ENCODE measurements at places on chromosomes 13 and 19.

DNA sequence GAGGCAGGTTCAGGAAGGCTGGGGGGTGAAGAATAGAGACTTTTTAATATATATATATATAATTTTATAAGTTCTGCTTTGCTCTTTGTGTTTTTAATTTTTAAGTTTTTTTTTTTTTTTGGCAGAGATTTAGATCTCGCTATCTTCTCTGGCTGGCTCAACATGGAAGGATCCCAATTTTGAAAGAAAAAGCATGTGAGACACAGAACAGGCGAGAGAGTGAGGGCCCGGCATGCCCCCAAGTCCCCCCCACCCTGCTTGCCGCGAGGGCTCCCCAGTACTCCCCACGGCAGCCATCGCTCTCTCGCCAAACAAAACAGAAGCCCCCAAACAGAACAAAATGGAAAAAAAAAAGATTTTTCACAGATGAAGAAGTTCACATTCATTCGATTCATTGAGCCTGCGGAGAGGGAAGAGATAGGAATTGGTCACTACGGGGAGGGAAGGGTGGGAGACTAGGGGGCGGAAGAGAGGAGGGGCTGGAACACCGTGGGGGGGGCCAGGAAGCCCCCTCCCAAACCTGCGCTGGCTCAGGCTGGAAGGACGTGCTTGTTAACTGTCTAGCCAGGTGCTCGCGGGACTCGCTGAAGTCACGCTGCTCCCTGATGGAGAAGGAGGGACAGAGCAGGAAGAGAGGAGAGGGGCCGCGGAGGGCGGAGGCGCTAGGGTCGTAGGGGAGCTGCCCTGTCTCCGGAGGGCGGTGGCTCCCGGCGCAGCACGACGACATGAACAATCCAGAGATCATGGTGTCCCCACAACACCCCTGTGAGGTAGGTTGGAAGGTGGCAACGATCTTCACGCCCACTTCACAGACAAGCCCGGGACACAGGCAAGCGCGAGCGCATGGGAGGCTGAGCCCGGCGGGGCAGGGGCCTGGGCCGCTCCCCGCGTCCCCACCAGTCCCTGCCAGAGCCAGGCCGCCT, 10.6 kb downstream of the KHSRP start:
- no peak for DNase-seq

DNA sequence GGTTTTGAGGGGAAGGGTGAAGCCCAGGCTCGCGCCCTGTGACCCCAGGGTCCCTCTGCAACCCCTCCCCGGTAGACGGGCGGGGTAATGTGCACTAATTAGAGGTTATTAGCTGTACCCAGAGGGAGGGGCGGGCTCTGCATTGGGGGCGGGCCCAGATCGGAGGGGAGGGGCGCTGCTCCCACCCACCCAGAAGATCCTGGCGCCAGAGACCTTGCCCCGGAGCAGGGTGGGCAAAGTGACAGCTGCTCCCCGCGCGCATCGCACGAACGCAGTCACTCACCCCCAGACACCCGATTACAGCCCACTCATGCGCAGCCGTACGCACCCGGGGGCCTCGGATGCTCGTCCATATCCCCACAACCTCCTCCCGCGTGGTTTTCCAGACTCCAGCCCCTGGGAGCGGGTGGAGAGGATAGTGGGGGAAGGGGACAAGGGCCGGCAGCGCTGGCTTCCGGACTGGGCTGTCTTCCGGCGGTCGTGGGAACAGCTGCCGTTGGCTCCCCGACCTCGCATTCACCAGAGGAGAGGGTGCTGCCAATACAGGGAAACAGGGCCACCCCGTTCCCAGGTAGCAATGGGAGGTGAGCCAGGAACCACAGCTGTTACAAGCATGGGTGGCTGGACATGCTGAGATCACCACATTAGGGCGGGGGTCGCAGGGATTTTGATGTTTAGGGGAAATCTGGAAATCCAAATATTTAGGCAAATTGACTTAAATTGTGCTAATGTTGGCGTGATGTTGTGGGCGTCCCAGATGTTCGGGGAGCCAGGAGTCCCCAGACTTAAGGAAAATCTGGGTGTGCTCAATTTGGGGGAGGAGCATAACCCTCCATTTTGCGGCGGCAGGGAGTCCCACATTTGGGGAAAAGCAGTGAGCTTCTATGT, 2.9 kb upstream of the HOOK2 start:
- no peak for DNase-seq

- no peak for DNase-seq
Measured at GRCh38 chr19:4697304-4697703, 26.3 kb downstream of the DPP9 start.

GRCh38 chr13:93549326-93550005, 322.9 kb downstream of the GPC6 start:
- no peak for DNase-seq

DNA sequence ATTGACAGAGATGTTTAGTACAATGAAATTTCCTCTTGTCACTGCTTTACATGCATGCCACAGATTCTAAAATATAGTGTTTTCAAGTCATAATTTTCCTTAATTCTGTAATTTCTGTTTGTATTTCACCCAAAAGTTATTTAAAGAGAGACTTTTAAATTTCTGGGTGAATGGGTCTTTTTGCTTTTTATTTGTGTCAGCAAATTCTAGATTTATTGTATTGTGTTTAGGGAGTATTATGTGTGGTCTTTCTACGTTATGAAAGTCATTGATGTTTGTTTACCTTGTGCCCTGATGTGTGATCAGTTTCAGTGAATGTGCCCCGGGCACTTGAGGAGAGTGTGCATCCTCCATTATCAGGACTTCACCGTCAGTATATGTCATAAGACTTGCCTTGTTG, 92.7 kb downstream of the SGCG start:
- DNase-seq: no peak

- DNase-seq: no peak
Measured at GRCh38 chr13:51590971-51591627, 6.8 kb downstream of the WDFY2 start.

DNA sequence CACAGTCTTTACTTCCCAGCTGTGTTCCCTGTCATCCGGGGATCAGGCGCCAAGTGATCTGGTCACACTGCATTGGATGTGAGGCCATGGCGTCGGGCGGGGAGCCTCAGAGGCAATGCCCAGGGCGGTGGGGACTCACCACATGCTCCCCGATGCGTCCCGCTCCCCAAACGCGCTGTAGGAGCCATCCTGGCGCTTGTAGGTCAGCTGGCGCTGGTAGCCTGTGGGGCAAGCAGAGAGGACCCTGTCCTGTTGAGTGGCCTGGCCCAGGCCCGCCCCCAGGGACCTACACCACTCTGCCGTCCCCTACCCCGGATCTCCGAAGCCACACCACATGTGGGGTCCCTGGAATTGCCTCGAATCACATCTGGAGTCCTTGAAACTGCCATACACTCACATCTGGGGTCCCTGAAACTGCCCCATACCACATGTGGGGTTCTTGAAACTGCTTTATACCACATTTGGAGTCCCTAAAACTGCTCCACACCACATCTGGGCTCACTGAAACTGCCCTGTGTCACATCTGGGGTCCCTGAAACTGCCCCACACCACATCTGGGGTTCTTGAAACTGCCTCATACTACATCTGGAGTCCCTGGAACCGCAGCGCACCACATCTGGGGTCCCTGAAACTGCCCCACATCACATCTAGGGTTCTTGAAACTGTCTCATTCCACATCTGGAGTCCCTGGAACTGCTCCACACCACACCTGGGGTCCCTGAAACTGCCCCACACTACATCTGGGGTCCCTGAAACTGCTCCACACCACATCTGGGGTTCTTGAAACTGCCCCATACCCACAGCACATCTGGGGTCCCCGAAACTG, 33.2 kb downstream of the F2RL3 start:
- no peak for DNase-seq

GRCh38 chr19:7292950-7293761, 1.1 kb downstream of the INSR start:
- no peak for DNase-seq

- DNase-seq: peak; percentile 89
Measured at GRCh38 chr19:51703575-51704515, 10.7 kb downstream of the SPACA6 start.

- no peak for DNase-seq
Measured at GRCh38 chr19:50414864-50415660, 3.7 kb upstream of the SPIB start.

DNA sequence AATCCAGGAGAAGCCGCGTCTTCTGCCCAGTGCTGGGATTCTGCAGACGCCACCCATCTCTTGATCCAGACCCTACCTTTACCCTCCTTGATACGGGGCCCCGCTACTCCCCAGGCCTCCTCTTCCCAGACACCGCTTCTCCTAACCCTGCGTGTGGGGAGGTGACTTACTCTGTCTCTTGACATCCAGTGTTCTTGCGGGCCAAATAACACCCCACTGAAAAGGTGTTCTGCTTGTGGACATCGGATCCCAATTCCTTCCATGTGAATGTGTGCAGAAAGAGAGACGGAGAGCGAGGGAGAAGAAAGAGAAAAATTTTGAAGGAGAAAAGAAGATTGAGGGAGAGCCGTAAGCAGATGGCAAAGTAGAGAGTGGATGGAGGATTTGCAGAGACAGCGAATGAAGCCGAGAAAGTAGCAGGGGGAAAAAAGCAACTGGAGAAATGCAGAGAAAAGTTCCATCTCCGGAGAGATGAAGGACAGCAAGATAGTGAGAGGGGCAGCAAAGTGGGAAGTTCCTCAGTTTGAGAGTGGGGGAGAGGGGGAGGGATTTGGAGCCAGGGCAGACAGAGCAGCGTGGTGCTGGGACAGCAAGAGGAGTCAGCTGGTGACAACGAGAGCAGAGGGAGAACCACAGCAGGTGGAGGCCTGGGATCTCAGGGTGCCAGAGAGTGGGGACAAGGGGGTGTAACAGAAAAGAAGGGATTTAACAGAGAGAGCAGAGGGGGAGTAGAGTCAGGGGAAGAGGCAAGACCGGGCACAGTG, 814 bp downstream of the ZNF480 start:
- no peak for DNase-seq

Measured in hippocampal formation (tissue), 2 donors.